NB4 (cell line): ENCODE measurements at places on chromosomes 1 and 21.

DNA sequence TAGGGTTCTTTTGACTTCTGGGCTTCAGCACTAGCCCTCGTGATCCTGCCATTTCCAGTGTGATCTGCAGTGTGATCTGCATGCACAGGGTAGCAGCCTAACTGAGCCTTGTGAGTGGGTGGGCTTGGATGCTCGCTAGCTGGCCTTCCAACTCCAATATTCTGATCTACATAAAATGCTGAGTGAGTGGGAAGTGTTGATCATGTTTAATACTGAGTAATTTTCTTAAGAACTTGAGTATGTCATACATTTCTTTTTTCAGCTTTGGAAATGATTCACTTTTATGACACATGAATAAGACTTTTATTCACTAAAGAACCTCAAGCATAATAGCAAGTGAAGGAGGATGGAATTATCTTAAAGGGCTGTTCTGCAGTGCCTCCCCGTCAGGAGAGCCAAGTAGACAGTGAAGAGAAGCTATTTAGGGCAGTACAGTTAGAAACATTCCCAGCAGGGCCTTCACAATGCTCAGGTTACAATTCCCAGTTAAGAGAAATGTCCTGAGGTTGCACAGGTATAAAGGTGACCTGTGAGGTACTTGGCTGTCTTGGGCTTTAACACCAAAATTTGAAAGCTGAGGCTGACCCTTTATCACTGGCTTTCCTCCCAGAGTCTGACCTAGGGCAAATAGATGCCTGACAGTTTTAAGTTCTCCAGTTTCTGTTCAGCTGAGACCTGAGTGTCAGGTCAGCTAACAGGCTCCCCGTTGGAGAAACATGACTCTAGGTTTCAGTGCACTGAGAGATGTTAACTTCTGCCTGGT is 29.1 kb upstream of the LRRC8C start:
- no peak for DNase-seq

GRCh38 chr1:232969799-232970198 is 19.4 kb downstream of the NTPCR start:
- DNase-seq = no peak

GRCh38 chr1:192797891-192798290 is 10.9 kb upstream of the RGS2 start:
- DNase-seq = no peak

DNA sequence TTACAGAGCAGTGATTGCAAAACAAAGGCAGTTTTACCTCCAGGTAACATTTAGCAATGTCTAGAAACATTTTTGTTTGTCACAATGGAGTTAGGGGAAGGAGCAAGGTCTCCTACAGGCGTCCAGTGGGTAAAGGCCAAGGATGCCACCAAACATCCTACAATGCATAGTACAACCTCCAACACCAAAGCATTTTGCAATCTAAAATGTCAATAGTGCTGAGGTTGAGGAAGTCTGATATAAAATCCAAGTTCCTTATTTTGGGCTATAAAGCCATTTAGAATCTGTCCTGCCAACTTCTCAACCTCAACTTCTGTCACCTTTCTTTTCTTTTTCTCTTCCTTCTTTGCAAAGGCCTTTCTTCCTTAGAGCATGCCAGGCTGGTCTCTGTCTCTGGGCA is 111.2 kb downstream of the FASLG start:
- DNase-seq = peak; percentile 8

DNA sequence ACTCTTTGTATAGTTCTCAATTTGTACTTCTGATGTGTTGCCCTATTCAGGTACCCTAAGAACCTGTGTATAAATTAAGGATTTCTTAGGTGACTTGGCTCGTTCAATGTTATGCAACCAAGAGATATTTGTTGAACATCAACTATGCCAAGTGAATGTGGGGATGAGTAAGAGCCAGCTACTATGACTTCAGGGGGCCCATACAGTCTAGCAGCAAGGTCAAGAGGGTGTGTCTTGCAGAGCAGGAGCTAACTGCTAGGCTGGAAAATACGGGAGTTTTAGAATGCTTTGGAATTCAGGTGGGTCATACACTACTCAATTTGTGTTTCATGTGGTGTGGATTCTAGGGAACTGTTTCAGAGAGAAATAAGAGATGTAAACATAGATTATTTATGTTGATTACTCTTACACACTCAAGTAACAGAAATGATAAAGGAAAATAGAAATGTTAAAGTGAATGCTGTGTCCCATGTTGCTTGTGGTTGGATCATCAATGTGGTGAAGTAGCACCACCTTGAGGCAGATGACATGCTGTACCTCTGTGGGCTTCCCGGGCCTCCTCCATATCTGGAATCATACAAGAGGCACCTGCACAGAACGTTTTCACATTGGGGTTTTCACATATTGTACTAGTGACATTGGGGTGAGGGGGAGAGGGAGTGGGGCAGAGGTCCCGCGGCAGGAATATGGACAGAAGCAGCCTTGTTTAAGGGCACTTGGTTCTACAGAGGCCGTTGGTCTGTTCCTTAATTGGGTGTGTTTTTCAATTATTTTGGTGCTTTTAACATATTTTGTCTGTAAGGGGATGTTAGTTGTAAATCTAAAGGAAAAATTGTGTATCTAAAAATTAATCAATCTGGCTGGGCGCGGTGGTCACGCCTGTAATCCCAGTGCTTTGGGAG is 12.4 kb downstream of the ARPC5 start:
- DNase-seq = peak; percentile 78

DNA sequence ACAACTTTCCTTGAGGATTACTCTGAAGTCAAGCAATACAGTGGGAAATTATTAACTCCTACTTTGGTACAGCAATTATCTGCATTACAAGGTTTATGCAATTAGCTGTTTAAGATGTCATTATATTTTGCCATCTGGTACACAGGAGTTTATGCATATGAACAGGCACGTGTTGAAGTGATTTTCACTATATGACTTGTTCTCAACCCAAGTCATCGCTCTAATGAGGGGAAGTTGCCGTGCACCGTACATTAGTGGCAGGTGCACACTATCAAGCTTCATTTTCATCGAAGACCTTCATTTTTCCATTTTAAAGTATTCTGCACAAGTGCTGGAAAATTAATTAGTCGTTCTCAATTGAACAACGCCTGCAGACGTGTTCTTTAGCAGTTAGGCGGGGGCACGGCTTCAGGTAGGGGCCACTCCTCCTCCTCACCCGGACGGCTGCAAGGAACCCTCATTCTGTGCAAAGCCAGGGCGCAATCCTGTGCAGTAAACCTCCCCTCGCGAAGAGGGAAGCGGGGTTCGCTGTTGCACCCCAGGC is 39.8 kb upstream of the NFIA start:
- no peak for DNase-seq

GRCh38 chr1:167629681-167630567 is at the start of gene RCSD1:
RCSD1 (plus strand) TSS chr1:167630232; CDS start chr1:167630424, 192 bp downstream.
- DNase-seq = peak; percentile 86

DNA sequence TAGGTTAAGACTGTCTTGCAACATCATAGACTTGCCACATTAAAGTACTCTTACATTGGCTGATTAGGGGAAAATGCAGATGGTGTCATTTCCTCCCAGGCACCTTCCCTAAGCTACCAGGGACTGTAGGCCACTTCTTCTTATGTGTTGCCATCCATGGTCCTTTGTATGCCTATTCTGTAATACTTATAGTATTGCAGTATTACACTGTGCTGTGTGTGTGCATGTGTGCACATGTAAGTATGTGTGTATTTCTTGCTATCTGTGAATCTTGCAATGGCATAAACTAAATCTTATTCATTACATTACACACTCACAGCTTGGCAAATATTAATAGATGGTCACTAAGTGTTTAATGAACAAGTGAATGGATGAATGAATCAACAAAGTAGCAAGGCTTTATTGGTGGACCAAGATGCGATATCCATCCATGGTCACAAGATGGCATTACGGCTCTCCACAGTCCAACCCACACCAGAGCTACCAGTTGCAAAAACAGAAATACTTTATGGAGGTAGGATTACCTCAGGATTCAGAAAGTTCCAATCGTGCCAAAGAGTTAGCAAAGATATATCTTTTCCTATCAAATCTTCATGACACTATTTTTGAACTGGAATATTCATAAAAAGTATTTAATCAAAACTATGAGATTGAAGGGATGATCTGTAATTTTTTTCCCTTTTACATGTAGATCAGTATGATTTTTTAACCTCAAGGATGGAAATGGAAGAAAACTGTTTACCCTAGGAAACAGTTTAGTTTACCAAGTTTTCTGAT is 160.2 kb downstream of the DENND1B start:
- peak; percentile 57 for DNase-seq

DNA sequence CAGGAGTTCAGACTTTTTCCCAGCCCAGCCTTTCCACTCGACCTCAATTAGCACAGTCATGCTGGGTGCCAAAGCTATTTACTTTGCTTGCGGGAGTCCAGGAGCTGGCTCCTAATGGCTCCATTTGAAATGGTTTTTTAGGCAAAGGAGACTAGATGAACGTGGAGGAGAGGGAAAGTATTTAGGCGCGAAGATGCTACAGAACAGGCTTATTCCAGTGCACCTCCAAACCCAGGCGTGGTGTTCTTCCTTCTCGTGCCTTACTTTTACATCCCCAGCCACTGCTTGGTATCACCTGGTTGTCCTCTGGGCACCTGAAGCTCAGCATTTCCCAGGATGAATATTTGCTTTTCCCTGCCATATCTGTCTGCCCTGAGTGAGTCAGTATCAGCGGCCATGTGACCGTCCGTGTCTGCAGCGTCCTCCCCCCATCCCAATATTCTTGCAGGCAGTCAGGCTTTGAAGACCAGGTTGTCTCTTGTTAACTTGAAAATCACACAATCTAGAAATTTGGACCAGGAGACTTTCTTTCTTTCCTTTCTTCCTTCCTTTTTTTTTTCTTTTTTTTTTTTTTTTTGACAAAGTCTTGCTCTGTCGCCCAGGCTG is 198.5 kb downstream of the DYRK1A start:
- peak; percentile 4 for DNase-seq

DNA sequence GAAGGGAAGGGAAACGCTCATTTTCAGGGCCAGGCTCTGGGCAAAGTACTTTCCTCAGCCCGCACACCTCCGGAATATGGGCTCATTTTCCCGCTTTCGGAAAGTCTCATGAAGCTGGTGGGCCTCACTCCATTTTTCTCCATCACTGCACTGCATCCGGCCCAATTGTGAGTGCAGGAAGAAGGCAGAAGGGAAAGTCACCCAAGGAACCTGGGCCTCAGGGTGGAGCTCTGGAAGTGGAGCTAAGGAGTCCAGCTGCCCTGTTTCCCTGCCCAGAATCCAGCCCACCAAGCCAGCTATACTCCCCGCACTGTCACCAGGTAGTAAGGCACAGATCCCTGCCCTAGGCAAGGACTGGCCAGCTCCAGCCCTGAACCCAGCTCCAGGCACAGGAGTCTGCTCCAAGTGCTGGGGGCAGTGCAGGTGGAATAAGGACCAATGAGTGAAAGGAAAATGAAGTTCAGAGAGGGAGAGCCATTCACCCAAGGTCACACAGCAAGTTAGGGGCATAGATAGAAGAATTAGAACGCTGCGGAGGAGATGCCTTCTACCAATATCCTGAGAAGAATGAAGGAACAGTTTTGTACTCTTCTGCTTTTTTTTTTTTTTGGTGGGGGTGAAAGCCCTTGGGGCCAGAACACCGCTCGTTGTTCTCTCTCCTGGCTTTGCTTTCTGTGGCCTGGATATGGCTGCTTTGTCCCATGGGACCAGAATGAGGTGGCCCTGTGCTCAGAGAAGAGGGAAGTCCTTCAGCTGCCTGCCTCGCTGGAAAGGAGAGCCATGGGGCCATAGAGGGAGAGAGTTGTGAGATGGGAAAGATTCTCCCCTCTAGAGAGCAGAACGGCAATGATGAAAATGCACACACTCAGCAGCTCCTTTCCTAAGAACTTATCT is 10.0 kb downstream of the LRP8 start:
- peak; percentile 89 for DNase-seq

- DNase-seq = no peak
Measured at GRCh38 chr1:75855010-75855409, 58.3 kb downstream of the MSH4 start.

DNA sequence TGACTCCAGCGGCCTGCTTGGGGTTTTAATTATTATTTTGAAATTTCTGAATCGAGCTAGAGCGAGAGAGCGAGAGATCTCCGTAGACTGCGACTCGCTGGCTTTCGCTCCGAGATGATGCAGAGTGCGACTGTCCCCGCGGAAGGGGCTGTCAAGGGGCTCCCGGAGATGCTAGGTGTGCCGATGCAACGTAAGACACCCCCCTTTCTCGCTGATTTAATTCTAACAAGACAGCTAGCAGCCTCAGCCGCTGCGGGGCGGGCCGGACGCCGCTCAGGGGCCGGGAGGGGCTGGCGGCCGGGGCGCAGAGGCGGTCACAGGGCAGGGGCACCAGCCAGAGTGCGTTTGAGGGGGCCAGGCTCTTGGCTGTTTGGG is 339 bp downstream of the LHX4 start:
- no peak for DNase-seq

DNA sequence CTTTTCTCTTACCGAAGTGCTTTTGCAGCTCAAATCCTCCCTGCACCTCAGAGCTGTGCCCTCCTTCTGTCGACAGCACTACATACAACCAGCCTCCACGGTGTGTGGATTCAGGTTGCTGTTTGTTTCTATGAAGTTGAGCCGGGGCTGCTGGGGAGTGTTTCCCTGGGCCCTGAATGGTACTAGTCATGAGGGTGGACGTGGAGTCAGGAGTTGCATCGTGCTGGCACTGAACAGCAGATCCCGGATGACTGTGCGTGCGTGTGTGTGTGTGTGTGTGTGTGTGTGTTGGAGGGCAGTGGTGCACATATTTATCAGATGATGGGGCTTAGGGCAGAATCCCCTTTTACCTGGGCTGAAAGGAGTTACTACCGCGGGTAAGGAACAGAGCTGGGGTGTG is 47.0 kb downstream of the ACTL8 start:
- DNase-seq = no peak

GRCh38 chr1:31507221-31507620 is 69.1 kb upstream of the TINAGL1 start:
- no peak for DNase-seq

- DNase-seq = no peak
Measured at GRCh38 chr1:177246710-177247580, 76.2 kb downstream of the BRINP2 start.

DNA sequence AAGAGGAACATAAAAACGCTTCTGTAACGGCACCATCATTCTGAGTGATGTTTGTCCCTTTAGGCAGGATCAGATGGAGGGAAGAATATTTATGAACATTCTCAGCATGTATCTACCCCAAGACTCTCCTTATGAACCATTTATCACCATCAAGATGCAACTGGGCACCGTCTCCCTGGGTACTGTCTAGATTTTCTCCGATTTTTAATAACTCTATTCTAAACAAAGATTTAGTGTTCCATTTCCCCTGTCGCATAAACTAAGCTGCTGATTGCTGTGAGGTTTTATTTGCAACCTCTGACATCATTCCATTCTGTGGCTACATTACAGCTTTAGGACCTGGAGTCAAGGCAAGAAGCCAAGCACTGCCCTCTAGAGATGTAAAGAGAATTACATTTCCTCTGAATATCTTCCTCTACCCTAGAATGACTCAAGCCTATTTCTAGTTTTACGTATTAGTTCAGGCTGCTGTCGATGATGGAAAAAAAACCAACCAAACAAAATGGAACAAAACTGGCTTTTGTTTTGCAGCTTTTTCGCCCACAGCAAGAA is 130.1 kb upstream of the MAP1LC3C start:
- peak; percentile 51 for DNase-seq

- peak; percentile 46 for DNase-seq
Measured at GRCh38 chr1:21586846-21587601, 77.8 kb downstream of the ALPL start.
